IMR-90 (cell line): ENCODE measurements at places on chromosomes 1 and 21. TPM values are rescaled to one million over a fixed set of nuclear protein-coding genes. Genes with fewer than 3 reads are reported as not detected.

DNA sequence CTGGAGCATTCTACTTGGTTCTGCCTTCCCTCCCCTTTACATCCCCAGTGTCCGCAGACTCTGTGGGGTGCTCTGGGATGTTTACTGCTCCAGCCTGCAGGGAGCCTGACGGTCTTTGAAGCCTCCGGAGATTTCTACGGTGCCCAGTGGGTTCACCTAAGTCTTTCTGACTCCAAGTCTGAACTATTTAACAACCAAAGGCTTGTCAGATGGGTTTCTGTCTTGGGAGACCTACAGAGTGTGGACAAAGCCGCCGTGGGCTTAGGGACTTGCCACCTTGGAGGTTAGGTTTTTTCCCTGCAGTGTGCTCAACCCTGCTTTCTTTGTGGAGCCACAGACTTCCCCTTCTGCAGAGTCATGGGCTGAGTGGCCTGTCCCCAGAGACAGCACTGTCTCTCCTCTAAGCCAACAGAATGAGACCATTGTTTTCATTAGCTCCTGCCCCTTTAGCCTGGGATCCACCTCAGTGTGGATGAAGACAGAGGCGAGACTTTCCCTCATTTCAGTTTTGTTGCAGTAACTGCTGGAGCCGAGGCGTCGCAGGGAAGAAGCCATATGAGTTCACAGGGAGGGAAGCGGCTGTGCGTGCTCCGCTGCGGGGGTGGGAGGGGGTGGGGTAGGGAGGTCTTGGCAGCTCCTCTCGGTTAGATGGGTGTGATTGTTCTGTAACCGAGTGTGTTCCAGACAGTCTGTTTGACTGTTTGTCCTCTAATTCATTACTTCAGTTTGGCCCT, 120.7 kb downstream of the CNIH3 start:
- DNase-seq: peak; percentile 19

Gene CR1L
- total RNA-seq: not detected in 2 replicates

Gene EDARADD
- total RNA-seq: not detected in 2 replicates

Gene ESRRG
- 0.54 and 0.56 TPM in 2 replicates for total RNA-seq

DNA sequence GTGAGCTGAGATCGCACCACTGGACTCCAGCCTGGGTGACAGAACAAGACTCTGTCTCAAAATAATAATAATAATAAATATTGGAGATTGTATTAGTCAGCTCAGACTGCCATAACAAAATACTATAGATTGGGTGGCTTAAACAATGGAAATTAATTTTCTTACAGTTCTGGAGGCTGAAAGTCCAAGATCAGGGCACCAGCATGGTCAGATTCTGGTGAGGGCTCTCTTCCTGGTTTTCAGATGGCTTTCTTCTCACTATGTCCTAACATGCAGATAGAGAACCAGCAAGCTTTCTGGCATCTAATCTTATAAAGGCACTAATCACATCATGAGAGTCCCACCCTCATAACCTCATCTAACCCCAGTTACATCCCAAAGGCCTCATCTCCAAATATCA, 23.2 kb upstream of the DDAH1 start:
- no peak for DNase-seq

Gene MORC3
- total RNA-seq: 23.5 and 39.4 TPM in 2 replicates

GRCh38 chr1:185965870-185966269, 231.7 kb downstream of the HMCN1 start:
- DNase-seq: no peak
